Immature natural killer cell (primary cell): ENCODE measurements at places on chromosomes 13 and 19. TPM values are rescaled to one million over a fixed set of nuclear protein-coding genes. Genes with fewer than 3 reads are reported as not detected.

DNA sequence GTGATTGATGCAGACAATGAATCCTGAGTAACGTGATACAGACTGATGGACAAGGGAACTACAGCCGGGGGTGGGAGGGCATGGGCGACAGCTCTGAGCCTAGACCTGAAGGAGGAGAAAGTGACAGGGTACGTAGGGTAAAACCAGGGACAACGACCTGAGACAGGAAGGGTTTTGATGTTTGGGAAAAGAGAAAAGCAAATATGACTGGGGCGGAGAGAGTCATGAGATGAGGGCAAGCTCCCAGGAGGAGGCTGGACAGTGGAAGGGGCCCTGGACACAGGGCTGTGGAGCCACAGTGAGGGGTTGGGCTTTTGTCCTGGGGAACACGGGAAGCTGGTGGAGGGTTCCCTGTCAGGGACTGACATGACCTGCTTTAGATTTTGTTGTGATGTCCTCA, 34.2 kb downstream of the ZNF611 start:
- H3K27ac ChIP-seq = no peak overlapping the region
- H3K4me1 ChIP-seq = no peaks in the 10 kb centered on the region
- no peak overlapping the region for H3K4me3 ChIP-seq

The CACNG6 gene
- polyA plus RNA-seq = not detected

GRCh38 chr13:79749566-79749965, 268.6 kb downstream of the NDFIP2 start:
- H3K27ac ChIP-seq = no peak overlapping the region
- no peak overlapping the region for H3K4me3 ChIP-seq
- H3K27me3 ChIP-seq = no peaks in the 10 kb centered on the region
- no peaks in the 10 kb centered on the region for H3K36me3 ChIP-seq
- no peak for DNase-seq

The CALR3 gene
- polyA plus RNA-seq = not detected

- peak; percentile 51 for DNase-seq
- peak overlapping the region; percentile 54 for H3K27ac ChIP-seq
- H3K4me3 ChIP-seq = no peak overlapping the region
These were observed 74.5 kb upstream of the RAP2A start for GRCh38 chr13:97359181-97360057.

DNA sequence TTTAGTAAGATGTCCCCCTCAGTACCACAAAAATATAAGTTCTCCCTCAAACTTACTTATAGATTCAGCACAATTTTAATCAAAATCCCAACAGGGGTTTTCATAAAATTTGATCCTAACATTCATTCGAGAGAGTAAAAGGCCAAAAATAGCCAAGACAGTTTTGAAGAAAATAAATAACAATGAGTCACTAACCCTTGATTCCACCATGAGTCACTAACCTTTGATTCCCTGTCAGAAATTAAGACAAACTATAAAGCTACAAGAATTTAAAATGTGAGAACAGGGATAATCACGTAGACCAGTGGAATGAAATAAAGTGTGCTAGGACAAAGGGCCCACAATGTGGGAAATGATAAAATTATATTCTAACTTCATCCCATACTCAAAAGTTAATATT, 320.3 kb downstream of the SUCLA2 start:
- H3K27me3 ChIP-seq = peaks cover 7% of the 10 kb centered on the region
- no peaks in the 10 kb centered on the region for H3K36me3 ChIP-seq
- H3K4me1 ChIP-seq = no peaks in the 10 kb centered on the region
- H3K4me3 ChIP-seq = no peak overlapping the region
- DNase-seq = no peak
- no peak overlapping the region for H3K27ac ChIP-seq

DNA sequence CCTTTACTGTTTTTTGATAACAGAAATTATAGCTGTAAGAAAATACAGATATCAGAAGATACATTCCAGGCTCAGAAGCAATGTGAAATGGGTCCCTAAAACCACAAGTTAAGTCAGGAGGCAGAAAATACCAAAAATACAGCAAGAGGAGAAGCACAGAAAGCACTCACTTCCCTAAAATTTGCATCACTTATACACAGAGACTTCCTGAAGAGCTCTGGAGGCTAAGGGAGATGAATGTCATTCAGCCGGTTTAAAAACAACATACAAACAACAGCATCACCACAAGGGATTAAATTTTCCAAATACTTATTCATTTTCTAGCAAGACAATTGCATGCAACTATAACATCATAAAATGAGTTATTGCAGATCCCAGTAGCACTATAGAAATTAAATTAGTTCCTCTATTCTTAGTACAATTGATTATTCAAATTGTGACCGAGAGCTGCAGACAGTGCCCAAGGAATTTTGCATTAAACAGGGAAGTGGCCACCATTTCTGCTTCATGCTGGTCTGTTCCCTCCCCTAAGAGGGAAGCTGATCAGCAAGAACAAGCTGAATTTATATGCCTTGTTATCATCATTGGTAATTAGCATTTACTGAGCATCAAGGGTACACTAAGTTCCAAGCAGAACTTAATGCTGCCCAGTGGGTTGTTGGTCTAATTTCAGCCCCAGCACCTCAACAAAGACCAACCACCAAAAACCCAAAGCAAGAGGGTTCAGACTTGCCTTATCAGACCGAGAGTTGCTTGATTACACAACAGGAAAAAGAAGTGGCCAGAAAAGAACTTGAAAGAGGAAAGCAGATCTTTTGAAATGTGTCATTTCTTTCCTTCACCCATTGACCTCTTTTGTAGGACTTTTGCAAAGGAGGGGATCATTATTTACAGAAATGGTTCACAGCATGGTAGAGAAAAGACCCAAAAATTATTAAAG, 140.7 kb downstream of the KCTD12 start:
- no peaks in the 10 kb centered on the region for H3K36me3 ChIP-seq
- H3K27me3 ChIP-seq = no peaks in the 10 kb centered on the region
- no peak overlapping the region for H3K4me3 ChIP-seq
- no peak for DNase-seq

- H3K27me3 ChIP-seq = no peaks in the 10 kb centered on the region
- H3K4me1 ChIP-seq = no peaks in the 10 kb centered on the region
- no peak overlapping the region for H3K4me3 ChIP-seq
These were observed 48.0 kb upstream of the SLC7A9 start for GRCh38 chr19:32917616-32917996.

DNA sequence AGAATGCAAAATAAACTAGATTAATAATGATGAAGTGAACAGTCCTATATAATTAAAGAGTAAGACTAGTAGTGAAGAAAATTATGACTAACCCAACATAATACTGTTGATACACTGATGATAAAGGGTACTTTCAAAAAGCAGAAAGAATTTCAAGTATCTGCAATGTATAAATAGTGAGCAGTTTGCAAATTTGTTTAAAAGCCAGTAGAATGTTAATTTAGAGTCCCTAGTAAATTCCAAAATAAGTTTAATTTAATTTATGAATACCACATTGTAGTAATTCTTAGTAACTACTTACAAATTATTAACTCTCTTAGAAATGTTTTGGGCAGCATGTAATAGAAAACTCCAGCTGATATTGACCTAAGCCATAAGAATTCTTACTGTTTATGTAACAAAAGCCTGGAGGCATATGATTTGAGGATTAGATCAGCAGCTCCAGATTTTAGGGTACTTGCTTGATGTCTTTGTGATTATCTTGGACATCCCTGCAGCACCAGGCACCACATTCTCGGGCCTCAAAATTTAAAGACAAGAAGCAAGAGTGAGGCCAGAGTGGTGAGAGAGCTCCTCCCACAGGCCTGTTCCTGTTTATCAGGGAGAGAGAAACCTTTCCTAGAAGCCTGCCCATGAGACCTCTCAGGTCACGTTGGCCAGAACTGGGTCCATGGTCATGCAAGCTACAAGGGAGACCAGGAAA, 67.6 kb upstream of the TDRD3 start:
- H3K4me1 ChIP-seq = no peaks in the 10 kb centered on the region
- H3K4me3 ChIP-seq = no peak overlapping the region
- peaks cover 2% of the 10 kb centered on the region for H3K27me3 ChIP-seq
- H3K27ac ChIP-seq = no peak overlapping the region
- peak; percentile 6 for DNase-seq

DNA sequence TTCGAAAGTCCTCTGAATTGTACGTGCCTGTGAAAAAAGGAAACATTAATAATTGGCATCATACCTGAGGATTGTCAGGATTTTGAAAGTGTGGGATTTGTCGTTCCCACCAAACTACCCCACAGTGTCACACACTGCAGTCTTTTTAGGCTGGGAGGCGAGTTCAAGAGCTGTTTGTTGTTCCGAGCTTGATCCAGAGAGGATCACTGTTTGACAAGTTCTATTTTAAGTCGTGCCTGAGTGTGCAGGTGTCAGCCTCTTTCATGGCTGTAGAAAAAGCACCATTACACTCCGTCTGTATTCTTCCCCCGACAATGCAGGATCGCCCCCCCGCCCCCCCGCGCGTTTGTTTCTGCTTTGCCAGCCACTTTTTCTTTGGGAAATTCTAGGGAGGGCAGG, 635 bp upstream of the NBEA start:
- peaks cover 27% of the 10 kb centered on the region for H3K4me1 ChIP-seq
- H3K27ac ChIP-seq = no peak overlapping the region
- H3K4me3 ChIP-seq = peak overlapping the region; percentile 78
- H3K36me3 ChIP-seq = no peaks in the 10 kb centered on the region
- no peak for DNase-seq

GRCh38 chr19:38433268-38433733, at the start of gene RYR1:
Gene RYR1, plus strand, starts transcription at chr19:38433691. Its CDS starts 139 bp downstream, at chr19:38433830.
- peaks cover 10% of the 10 kb centered on the region for H3K27me3 ChIP-seq
- DNase-seq = peak; percentile 15
- H3K27ac ChIP-seq = no peak within 1 kb of the TSS
- no peak within 1 kb of the TSS for H3K4me3 ChIP-seq
- H3K36me3 ChIP-seq = no peaks in the 10 kb centered on the region
- H3K4me1 ChIP-seq = peaks cover 9% of the 10 kb centered on the region

The RCBTB1 gene
- 6.5 TPM for polyA plus RNA-seq

The CBARP gene
- polyA plus RNA-seq = not detected

The IFI30 gene
- 184 TPM for polyA plus RNA-seq

The FOSB gene
- 30.1 TPM for polyA plus RNA-seq

- H3K27me3 ChIP-seq = no peaks in the 10 kb centered on the region
- peaks cover 2% of the 10 kb centered on the region for H3K36me3 ChIP-seq
- no peak overlapping the region for H3K4me3 ChIP-seq
- peaks cover 12% of the 10 kb centered on the region for H3K4me1 ChIP-seq
These were observed 22.2 kb downstream of the SMARCA4 start for GRCh38 chr19:10983026-10983425.

GRCh38 chr13:109529964-109530363, 256.4 kb downstream of the IRS2 start:
- H3K4me1 ChIP-seq = no peaks in the 10 kb centered on the region
- H3K36me3 ChIP-seq = no peaks in the 10 kb centered on the region
- no peak for DNase-seq
- H3K4me3 ChIP-seq = no peak overlapping the region
- H3K27me3 ChIP-seq = peaks cover 1% of the 10 kb centered on the region

DNA sequence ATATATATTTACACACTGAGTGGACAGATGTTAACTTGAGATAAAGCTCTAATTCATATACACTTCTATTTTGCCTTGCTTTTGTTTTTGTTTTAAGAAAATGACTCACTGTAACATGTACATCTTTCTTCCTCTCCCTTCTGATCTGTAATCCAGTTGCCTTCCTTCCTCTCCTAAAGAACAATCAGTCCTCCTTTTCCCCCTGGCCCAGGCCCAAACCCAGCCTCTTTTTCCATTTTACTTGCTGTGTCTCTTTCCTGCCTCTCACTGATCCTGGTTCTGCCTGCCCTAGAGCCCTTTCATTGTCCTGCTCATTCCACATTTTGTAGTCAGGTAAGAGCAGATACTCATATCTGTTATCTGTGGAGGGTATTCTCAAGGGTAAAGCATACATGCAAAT, 50.8 kb downstream of the ZAR1L start:
- no peak for DNase-seq
- no peak overlapping the region for H3K4me3 ChIP-seq
- H3K36me3 ChIP-seq = peaks cover 49% of the 10 kb centered on the region
- no peaks in the 10 kb centered on the region for H3K4me1 ChIP-seq

DNA sequence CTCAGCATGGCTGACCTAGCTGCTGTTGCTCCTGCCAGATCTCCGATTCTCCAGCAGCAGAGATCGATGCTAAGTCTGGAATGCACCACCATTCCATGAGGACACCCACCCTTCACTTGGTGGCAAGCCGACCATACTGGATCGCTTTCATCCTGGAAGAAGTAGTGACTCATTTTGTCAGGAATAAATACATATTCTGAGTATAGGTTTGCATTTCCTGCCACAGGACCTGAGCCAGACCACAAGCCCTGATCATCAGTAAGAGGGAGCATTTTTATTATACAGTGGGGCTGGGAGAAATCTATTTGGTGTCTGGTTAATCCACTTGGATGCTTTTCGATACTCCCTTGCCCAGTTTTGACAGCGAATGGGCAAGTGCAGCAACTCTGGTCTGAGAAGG, 10.9 kb upstream of the KCTD15 start:
- H3K27me3 ChIP-seq = peaks cover 9% of the 10 kb centered on the region
- H3K36me3 ChIP-seq = no peaks in the 10 kb centered on the region
- H3K27ac ChIP-seq = no peak overlapping the region
- no peak for DNase-seq

The VSIG10L gene
- not detected for polyA plus RNA-seq

GRCh38 chr13:95805921-95806320, 129.0 kb downstream of the DNAJC3 start:
- H3K27me3 ChIP-seq = peaks cover 2% of the 10 kb centered on the region
- no peaks in the 10 kb centered on the region for H3K4me1 ChIP-seq
- H3K4me3 ChIP-seq = no peak overlapping the region
- DNase-seq = no peak
- H3K36me3 ChIP-seq = no peaks in the 10 kb centered on the region
